ENCODE measurements at places on chromosomes 13 and 19.

DNA sequence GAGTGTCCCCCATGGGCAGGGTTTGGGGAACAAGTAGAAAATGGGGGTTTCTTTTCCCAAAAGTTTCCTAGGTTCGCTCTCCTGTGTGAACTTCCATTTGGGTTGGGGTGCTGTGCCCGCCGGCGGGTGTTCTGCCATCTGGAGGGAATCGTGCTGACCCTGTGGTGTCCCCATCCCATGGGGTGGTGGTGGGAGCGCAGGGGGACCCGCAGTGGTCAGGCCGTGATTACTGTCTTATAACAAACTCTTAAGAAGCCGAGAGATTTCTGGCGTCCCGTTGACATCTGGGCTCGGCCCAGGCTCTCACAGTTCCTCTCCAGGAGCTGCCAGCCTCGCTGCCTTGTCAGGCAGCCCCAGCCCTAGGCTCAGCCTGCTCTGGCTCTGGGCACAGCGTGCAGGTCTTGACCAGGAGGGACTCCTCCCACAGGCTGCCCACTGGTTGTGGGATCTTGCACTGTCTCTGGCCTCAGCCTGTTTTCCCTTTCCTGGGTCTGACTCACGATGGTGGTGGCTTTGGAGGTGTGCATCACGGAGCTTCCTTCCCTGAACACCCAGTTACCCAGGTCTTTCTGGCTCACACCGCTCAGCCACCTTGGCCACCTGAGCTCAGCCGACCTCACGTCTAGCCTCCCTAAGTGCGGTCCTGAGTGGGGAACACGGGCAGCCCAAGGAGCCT lies 34.5 kb downstream of the PLEKHJ1 start:
- no peak for DNase-seq

DNA sequence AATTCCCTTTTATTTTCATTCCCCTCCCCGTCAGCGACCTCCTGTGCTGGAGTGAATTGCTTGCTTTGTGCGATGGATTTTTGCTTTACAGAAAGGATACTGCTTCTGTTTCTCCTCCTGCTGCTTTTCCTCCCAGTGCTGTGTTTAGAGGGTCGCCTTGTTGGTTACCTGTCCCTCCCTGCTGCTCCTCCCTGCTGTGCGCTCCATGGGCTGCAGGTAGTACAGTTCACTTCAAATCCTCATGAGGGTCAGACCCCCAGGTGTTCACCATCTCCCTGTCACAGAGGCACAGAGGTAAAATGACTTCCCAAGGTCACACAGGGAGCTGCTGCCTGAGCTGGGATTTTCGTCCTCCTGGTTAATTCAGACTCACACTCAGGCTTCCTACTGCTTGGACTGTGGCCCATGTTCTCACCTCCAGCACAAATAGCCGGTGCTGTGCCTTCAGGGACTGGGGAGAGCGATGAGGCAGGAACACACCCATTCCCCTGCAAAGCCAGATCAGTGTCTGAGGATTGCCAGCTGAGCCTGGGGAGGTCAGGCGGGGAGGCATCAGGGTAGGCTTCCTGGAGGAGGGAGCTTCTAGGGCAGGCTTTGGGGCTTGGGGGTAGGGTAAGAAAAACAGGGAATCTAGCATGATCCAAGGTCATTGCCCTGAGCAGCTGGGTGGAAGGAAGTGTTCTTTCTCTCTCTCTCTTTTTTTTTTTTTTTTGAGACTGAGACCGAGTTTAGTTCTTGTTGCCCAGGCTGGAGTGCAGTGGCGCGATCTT lies 14.4 kb downstream of the BICRA start:
- DNase-seq: no peak

DNA sequence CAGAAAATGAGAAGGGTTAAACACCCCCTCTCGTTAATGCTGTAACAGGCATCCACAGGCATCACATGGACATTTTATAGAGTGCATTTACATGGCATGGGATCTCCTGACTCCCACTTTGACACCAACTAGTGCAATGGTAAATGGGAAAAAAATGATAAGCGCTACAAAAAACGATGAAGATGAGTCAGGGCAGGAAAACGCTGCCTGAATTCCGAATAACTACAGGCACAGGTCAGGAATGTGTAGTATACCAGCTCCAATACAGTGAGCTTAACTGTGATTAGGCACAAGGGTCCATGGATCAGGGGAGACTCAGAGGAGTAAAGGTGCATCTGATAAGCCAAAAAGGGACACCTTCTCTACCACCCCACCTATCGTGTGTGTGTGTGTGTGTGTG lies 223.6 kb downstream of the FOXO1 start:
- DNase-seq: no peak

GRCh38 chr19:56084835-56085536 lies 36.1 kb downstream of the ZNF787 start:
- no peak for DNase-seq

- DNase-seq: no peak
Observed at GRCh38 chr13:27012482-27013197, 159.0 kb downstream of the USP12 start.

- no peak for DNase-seq
Observed at GRCh38 chr13:85197431-85197830, 601.8 kb downstream of the SLITRK6 start.
